ENCODE measurements at places on chromosomes 3 and 15.

DNA sequence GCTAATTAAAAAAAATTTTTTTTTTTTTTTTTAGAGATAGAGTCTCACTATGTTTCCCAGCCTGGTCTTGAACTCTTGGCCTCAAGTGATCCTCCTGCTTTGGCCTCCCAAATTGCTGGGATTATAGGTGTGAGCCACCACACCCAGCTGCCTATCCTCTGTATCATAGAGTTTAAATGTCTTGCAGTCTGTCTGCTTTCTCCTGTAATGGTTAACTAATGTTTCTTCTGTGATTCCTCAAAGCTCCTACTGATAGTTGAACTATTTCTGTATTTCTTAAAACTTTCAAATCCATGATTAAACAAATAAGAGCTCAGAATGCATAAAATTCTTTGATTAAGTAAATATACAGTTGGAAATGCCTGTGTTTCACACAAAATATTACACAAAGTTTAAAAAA lies 115.4 kb upstream of the TPM1 start:
- DNase-seq: no peak

DNA sequence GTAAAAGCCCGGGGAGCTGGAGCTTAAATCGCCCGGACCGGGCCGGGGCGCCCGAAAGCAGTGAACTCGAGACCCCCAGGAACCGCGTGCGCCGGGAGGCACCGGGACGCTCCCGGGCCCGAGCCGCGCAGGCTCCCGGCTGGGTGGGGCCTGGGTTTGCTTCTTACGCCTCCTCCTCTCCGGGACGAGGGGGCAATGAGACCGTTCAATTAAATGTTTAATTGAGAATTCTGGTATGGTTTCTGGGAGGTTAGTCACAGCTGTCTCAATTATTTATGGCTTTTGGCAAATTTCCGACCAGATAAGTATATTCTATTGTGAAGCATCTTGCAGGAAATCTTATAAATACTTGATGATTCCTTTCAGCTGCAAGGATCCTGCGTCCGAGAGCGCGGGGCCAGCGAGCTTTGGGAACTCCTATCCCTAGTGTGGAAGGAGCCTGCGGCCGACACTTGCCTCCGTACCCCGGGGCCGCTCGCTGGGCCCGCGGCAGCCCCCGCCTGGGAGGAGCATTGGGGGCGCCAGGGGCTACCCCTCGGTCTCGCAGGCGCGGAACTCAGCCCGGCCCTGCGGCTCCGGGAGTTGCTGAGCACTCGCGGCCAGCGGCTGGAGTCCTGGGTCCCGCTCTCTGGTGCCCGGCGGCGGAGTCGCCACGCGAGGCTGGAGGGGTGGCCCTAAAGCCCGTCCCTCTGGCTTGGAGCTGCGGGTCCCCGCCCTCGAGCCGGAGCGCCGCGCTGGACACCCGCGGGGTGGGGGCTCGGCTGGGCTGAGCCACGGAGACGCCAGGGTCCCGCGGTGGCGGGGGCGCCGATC lies 10.3 kb downstream of the ISL2 start:
- no peak for DNase-seq

GRCh38 chr15:25739687-25740121 lies 123.4 kb downstream of the ATP10A start:
- DNase-seq: no peak

GRCh38 chr15:51750792-51751696 lies at the start of gene TMOD2:
TSS of gene TMOD2 (plus strand) at chr15:51751597. CDS start at chr15:51766442, 14,845 bp downstream.
- peak; percentile 37 for DNase-seq

DNA sequence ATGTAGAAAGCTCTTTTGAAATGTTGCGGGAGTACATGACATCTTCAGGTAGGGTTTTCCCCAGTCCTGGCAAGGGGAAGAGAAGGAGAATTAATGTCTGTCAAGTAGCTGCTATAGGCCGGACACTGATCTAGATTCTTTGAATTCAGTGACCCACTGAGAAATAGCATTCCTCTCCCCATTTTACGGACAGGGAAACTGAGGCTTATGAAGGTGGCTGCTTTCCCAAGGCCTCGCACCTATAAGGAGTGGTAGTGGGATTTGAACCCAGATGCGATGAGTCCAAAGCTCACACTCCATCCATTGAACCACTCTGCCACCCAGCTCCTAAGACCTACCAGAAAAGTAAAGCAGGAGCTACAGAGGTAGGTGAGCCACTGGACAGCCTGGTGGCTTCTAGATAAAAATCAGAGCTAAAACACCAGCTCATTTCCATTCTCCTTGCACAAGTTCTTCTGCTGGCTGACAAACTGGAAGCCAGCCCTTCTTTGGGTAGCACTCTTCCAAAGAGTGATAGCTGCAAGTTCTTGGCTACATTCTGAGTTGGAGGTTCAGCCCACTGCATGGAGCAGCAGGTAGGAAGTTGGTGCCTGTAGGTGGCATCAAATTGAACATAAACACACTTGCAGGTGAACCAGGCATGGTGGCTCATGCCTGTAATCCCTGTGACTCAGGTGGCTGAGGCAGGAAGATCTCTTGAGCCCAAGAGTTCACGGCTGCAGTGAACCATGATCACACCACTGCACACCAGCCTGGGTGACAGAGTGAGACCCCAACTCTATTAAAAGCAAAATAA lies 22.0 kb downstream of the ZNF710 start:
- no peak for DNase-seq

GRCh38 chr15:79815468-79815867 lies 81.3 kb downstream of the MTHFS start:
- no peak for DNase-seq

- no peak for DNase-seq
Observed at GRCh38 chr3:182978387-182978786, 2.0 kb downstream of the DCUN1D1 start.
